AG04450 (cell line): ENCODE measurements at places on chromosomes 16 and 17. TPM values are rescaled to one million over a fixed set of nuclear protein-coding genes. Genes with fewer than 3 reads are reported as not detected.
A peak's percentile ranks its signal among the peaks of the same experiment; 100 is the strongest.

DNA sequence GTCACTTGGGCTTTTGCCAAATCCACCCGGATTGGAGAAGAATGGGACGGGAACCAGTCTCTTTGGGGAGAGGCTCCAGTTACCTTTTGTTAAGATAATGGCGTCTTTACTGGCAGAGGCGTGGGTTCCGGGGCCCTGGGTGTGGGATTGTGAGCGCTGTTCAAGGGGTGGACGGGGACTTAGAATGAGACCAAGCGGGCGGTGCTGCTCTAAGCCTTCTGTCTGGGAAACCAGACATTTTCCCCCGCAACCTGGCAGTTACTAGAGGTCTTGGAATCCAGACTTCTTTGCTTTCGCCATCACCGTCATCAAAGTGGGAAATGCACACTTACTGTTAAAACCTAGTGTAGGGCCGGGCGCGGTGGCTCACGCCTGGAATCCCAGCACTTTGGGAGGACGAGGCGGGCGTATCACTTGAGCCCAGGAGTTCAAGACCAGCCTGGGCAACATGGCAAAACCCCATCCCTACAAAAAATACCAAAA lies 706 bp downstream of the TEN1 start:
- peak; percentile 18 for DNase-seq

DNA sequence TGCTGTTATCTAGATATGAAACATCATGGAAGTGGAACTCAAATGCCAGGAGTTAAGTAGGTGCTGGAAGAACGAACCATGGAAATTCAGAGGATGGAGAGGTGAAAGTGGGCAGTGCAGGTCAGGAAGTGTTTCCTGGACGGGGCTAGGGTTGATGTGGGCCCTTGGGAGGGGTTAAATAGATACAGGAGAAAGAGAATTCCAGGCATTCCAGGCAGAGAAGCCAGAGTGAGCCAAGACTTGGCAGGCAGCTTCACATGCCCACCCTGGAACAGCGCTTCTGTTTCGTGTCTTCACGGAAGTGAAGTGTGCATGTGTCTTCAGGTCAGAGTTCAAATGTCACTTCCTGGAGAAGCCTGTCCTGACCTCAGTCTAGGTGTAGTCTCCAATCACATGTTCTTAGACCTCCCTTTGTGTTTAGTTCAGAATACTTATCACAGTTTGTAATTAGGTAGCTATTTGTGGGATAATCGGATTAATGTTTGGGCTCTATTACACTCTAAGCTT lies 41.3 kb downstream of the GP2 start:
- no peak for DNase-seq

DNA sequence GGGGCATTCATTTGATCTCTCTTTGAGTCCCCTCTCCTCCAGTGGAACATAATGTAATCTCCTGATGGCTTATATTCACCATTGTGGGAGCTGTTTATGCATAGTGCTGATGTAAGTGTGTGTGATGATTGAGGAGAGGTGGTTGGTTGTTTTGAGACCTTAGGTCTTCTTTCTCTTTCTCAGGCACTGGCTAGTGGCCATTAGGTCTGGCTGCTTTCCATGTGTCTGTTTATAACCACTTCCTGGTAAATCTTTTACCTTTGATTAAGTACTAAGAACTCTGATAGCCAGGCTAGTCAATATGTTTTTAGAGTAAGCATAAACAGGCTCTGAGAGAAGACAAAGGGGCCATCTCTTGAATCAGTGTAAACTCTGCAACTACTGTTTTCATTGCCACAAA lies 27.9 kb downstream of the VAT1L start:
- peak; percentile 42 for DNase-seq

- no peak for DNase-seq
Measured at GRCh38 chr17:55416470-55417052, 5.1 kb downstream of the MMD start.

- DNase-seq = peak; percentile 54
Measured at GRCh38 chr17:39244600-39245570, 19.1 kb upstream of the STAC2 start.

DNA sequence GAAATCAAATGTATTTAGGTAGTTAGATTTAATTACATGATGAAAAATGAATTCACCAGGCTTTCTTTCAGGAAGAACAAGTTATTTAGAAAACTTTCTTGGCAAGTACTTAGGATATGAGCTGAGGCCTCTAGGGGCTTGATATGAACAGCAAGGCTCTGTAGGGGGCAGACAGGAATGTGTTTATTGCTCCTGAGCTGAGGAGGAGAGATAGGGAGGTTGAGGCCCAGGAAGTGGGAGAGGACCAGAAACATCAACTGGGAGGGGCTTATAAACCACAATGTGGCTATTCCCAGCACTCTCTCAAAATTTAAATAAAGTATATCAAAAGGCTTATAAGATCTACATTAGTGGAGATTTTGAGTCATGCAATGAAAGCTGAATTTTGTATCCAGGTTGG lies 154.0 kb upstream of the MAF start:
- no peak for DNase-seq

GRCh38 chr16:21260870-21261791 lies 17.0 kb downstream of the CRYM start:
- DNase-seq = peak; percentile 86

- no peak for DNase-seq
Measured at GRCh38 chr16:16007743-16008111, 58.3 kb downstream of the ABCC1 start.

DNA sequence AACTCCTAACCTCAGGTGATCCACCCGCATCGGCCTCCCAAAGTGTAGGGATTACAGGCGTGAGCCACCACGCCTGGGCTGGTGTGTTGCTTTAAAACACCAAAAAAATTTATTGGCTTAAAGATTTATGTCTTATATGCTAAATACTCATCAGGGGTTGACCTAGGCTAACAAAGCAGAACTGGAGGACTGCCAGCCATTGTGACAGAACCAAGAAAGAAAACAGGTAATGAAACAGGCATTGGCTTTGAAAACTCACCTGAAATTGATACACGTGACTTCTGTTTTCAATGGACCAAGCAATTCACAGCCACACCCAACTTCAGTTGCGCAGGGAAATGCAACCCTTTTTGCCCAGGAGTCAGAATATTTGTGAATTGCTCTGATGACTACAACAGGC lies 4.9 kb upstream of the PHAF1 start:
- DNase-seq = no peak

GRCh38 chr17:77186141-77186604 lies 45.4 kb downstream of the SEC14L1 start:
- no peak for DNase-seq

GRCh38 chr16:3938843-3939624 lies 58.5 kb upstream of the CREBBP start:
- peak; percentile 77 for DNase-seq

GRCh38 chr16:52101246-52101645 lies 445.7 kb downstream of the TOX3 start:
- no peak for DNase-seq

DNA sequence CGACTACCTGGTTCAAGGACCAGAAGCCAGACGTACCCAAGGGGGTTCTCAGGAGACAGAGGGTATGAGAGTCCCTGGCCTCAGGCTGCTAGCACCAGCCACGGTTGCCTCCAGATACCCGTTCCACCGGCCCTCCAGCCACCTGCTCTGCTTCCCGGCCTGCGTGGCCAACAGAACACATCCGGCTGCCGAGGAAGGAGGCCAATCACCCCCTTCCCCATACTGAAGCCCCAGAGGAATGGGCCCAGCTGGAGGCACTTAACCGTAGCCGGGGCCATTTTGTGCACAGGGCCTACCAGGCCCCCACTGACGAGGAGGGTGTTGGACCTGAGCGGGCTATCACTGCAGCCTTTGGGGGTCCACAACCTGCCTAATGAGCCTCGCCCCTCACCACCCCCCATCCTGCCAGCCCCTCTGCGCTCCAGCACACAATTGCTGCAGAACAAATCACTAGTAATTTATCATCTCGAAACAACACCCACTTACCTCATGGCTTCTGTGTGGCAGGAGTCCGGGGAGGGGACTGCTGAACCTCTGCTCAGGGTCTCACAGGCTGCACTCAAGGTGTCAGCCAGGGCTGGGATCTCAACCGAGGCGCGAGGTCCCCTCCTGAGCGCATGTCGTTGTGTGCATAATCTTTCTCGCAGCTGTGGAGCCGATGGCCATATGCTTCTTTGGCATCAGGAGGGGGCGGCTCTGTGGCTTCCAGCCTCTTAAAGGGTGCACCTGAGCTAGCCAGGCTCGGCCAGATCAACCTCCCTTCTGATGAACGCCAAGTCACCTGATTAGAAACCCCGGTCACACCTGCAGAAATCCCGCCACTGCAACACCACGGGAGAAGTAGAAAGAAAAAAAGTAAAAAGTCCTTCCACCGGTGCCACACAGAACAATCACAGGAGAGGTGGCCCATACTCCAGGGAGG lies 10.1 kb upstream of the KREMEN2 start:
- no peak for DNase-seq

DNA sequence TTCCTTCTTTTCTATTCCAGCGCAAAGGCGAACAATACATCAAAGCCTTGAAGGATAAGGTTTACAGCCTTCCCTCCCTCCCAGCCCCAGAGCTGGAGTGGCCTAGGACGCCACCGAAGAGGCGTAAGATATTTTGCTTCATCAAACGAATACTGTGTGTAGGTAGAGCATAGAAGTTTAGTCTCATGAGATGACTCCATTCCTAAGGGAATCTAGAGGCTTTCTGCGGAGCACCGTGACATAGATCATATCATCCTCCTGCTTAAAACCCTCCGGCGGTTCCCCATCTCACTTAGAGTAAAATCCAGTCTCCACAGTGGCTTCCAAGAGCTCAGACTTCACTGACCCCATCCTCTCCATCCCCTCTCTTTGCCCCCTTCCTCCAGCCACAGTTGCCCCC lies 191.9 kb downstream of the IRX3 start:
- DNase-seq = no peak

Gene TEKT3
- 0.36 and 0.69 TPM in 2 replicates for polyA plus RNA-seq

Gene KCNG4
- not detected in 2 replicates for polyA plus RNA-seq

Gene PPM1E
- 0.55 and 0.64 TPM in 2 replicates for polyA plus RNA-seq

Gene DHX38
- polyA plus RNA-seq = 26.8 and 31.1 TPM in 2 replicates

Gene ECI1
- polyA plus RNA-seq = 24.9 and 32.4 TPM in 2 replicates

Gene ACD
- 11.4 and 16.5 TPM in 2 replicates for polyA plus RNA-seq
